Tibial nerve (tissue), 4 donors: ENCODE measurements at places on chromosomes 7 and 10.

GRCh38 chr10:114691442-114691941, 33.4 kb upstream of the ABLIM1 start:
- DNase-seq: no peak

DNA sequence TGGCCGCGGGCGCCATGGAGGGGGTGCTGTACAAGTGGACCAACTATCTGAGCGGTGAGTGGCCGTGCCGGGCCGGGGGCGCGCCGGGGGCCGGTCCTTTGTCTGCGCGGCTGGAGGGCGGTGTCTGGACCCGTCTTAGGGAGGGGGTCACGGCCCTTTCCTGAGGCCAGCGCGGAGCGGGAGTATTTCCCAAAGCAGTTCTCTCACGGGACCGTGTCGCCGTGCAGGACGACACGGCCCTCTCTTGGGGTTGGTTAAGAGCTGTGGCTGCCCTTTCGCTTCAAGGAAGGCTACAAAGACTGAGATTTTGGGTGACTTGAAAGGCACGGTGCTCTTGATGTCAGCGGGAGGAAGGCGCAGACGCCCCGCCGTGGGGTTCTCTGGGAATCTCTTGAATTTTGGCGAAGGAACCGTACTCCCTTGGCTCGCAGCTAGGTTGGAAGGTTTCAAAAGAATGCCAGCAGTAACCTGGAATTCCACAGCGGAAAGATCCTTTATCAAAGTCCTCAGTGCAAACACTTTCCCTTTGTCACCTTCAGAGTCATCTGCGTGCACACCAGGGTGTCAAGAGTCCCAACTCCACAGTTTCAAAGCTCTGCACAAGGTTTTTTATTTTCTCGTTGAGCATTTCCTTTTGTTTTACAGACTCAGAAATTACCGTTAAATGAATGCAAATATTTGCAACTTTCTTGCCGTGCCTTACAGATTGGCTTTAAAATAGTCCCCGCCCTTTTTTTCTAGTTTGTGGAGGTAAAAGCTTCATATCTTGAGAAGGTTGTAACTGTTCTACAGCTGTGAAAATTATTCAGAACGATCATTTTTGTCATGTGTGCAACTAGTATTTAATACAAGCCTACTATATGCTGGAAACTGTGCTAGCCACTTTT, 780 bp downstream of the PLEKHA8 start:
- DNase-seq: peak; percentile 32

DNA sequence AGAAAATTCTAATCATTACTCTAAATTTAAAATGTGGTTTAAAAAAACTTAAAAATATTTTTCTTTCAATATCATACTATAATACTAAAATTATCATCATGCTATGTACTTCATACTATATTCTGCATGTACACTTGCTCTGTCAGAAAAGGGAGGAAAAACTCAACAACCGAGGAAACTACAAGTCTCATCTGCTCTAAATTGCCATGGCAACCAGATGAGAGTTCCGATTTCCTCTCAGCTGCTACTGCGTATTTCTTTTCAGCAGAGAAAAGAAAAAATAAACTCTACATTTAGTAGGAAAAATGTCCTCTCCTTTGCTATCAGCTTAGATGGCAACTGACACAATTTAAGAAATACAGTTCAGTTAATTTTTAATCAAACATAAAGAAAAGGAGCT, 178.9 kb downstream of the SRPK2 start:
- no peak for DNase-seq

GRCh38 chr7:30027740-30028215, 434 bp upstream of the PLEKHA8 start:
- DNase-seq: no peak

DNA sequence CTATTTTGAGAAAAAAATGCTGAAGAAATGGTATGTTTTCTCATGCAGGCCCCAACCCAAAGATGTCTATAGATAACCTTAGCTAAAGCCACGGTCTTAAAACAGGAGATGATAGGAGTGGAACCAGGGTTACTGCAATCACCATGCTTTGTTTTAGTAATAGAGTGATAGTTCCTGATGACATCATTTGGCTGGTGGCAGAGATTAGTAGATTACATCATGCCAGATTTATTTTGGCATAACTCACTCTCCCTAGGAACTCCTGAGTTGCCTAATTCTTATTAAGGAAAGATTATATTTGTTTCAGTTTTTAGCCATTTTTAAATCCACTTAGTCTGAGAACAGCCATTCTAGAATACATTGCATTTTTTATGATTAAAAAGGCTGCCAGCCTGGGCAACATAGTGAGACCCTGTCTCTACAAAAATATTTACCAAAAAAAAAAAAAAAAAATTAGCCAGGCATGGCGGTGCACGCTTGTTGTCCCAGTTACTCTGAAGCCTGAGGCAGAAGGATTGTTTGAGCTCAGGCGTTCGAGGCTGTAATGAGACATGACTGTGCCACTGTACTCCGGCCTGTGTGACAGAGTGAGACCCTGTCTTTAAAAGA, 17.8 kb downstream of the ENO4 start:
- DNase-seq: no peak

DNA sequence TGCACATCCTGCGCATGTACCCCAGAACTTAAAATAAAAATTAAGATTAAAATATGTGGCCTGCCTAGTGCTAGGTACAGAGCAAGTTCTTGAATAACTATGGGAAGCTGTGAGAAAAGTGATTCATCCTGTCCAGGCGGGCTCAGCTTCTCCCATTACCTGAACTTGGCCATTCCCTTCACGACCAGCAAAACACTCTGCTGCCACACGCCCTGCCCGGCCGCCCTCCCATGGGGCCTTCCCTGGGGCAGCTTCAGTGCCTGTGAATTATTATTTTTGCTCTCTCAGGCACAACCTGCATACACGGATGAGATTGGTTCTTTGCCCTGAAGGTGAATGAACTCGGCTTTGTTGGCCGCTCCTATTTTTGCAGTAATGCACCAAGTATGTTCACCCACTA, 209.2 kb upstream of the SHH start:
- no peak for DNase-seq

DNA sequence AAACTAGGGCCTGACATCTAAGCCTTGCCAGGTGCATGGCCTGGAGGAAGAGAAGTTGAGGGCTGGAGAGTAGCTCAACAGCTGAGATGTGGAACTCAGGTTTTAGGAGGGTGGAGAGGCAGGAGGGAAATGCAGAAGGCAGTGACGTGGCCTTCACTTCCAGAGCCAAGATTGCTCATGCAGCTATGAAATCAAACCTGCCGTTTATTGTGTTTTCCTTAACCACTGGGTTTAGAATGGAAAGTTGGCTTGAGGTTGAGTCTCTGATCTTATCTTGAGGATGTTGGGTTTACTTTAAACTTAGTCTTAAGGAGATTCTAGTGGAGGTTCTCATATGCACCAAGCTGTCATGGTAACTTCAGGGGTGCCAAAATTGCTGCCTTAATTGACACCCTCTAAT, 178.6 kb downstream of the SORCS3 start:
- no peak for DNase-seq
